IPS-NIHi11 (cell line): ENCODE measurements at places on chromosomes 16 and 17.

DNA sequence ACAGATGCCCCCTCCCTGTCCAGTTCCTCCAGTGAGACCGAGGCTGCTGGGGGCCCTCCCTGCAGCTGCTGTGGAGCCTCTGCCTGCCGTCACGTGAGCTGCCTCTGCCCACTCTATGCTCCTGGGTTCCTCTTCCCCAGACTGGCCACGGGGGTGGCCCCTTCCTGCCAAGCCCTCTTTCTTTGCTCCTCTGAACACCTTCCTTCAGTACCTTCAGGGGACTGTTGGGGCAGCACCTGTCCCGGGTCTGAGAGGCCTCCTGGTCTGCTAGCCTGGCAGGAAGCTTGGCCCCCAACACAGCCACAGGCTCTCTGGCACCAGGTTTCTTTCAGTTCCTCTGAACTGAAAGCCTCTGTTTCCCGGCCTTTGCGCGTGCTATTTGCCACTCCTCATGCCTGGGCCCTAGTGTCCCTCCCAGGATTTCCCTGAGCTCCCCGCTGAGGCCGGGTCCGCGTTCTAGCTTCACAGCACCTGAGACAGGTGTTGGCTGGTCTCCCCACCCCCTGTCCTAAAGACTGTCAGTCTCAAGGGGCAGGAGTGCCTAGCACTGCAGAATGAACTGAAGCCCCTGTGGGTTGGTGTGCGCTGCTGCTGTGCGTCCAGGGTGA lies 6.6 kb upstream of the ATP6V0C start:
- DNase-seq, result no peak

- DNase-seq, result no peak
These were observed 43.4 kb upstream of the ZC3H18 start for GRCh38 chr16:88526906-88527185.

GRCh38 chr16:2775131-2775716 lies 1.9 kb downstream of the ELOB start:
- no peak for DNase-seq

DNA sequence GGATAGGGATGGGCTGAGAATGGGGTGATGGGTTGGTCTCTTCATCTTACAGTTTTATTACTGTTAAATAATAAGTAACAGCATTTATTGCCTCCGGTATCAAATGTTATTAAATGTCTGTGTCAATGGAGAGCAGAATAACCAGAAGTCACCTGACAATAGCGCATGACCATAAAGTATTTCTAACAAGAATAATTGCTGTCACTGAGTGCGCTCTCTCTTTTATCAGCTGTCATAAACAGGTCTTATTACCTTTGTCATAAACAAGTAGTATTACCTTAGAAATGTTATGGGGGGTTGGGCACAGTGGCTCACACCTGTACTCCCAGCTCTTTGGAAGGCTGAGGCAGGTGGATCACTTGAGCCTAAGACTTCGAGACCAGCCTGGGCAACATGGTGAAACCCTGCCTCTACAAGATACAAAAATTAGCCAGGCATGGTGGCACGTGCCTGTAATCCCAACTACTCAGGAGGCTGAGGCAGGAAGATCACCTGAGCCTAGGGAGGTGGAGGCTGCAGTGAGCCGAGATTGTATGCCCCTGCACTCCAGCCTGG lies 120.6 kb downstream of the MAP2K6 start:
- DNase-seq, result no peak

- no peak for DNase-seq
These were observed 719.0 kb downstream of the KCNJ2 start for GRCh38 chr17:70888324-70888723.

- DNase-seq, result no peak
These were observed 490.5 kb upstream of the CA10 start for GRCh38 chr17:52648995-52649394.

DNA sequence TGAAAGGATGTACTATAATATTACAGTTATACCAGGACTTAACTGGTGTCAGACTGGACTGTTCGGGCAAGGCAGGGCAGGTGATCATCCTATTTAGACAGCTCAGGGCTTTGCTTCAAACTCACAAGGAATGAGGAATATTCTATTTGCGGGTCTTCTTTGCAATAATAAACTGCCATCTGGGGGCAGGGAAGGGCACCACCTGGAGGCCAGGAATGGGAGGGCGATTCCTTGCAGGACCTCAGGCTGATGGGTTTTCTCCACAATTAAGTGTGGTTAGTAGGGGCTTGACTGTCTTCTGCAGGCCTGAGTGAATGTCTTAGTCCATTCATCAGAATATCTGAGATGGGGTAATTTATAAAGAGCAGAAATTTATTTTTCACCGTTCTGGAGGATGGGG lies 424.1 kb downstream of the CA10 start:
- peak; percentile 30 for DNase-seq

DNA sequence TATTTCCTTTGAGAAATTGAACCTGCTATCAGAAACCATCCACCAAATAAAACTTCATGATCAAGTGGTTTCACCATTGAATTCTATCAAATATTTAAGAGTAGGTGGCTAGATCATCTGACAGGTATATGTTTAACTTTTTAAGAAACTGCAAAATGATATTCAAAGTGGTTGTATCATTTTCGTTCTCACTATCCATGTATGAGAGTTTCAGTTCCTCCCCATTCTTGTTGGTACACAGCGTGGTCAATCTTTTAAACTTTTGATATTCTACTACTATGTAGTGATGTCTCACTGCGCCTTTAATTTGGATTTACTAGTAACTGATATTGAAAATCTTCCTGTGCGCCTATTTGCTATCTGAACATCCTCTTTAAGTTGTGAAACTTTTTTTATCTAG lies 163.7 kb downstream of the CYB561 start:
- DNase-seq, result no peak

DNA sequence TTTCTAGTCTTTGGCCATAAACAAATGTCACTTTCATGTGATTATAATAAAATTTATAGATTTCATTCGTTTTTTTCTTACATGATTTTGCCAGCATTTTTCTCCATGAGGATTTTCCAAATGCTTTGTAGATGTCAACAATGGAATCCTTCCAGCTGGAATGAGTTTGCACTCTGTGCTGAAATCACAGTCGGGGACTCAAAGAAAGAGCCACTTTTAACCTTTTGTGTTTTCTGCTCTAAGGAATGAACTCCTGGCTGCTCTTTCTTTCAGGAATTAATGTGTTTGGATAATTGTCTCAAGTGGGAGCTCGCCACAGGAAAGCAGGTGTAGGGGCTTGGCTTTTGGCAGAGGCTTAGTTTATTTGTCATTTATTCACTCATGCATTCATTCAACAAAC lies 372.3 kb upstream of the SALL1 start:
- DNase-seq, result no peak

DNA sequence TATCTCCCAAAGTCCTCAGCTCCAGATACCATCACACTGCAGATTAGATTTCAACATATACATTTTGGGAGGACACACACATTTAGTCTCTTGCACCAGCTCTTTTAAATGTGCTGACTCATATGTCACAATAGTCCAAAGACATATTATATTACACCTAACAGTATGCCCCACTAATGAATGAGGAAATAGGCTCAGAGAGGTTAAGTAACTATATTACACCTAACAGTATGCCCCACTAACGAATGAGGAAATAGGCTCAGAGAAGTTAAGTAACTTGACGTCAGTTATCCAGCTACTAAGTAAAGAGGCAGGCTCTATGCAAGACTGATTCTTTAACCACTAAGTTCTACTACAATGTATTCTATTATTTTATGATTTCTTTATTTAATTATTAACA lies 9.7 kb downstream of the IRX6 start:
- no peak for DNase-seq

DNA sequence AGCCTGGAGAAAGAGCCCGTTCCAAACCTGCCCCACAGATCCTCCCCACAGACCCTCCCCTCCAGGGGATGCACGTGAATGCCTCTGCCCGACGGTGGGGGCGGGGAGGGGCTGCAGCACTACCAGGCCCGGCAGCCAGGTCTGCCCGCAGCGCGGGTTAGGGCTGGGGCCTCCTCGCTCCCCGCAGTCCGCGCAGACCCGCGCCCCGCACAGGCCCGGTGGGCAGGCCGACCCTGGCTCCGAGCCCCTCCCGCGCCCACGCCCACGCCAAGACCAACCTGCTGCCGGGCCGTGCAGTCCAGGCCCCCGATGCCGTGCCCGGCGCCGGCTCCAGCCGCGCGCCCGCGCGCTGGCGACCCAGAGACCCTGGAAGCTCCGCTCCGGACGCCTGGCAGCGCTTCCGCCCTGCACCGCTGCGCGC lies at the start of gene RPUSD1:
TSS of gene RPUSD1 (minus strand) at position 404 of the 421 bp plus-strand sequence. CDS start 644 bp downstream, outside the sequence.
- no peak for DNase-seq

GRCh38 chr17:31515267-31515666 lies 123.8 kb downstream of the RAB11FIP4 start:
- DNase-seq, result no peak

GRCh38 chr16:57592591-57593003 lies 35.8 kb upstream of the ADGRG1 start:
- DNase-seq, result peak; percentile 3

DNA sequence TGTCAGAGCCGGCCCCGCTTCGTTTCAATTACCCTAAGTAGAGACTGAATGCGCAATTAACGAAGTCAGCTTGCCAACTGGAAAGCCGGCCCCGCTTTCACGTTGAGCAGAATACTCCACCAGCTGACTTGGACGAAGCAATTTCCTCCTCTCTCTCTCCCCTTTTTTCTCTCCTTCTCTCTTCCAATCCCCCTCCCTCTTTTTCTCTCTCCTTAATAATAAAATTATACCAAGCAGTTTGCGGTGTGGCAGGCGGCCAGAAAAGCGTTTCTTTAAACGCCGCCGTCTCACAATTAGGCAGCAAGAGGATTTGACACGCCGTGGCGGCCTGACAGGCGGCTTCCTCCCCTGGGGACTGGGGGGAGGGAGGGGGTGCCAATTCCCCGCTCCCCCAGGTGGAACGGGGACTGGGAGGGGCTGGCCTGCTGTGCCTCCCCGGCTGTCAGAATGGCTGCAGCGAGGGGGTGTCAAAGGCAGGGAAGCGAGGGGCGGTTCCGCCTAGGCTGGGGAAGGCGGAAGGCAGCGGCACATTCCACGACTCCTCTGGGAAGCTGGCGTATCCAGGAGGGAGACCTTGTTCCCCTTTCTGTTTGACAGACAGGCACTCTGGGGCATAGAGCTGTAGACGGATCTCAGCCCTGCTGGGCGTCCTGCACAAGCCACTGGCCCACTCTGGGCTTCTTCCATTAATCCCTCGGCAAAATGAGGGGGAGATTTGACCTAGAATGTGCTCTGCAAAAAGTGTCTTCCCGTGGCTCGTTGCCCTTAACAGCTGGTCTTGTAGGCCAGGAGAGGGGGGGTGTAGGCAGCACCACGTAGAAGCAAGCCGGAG lies 52.7 kb downstream of the SREBF1 start:
- no peak for DNase-seq

GRCh38 chr17:39014044-39014794 lies 47.0 kb upstream of the FBXO47 start:
- DNase-seq, result no peak

- DNase-seq, result no peak
These were observed 270.1 kb downstream of the SOX9 start for GRCh38 chr17:72390675-72391508.

GRCh38 chr17:2421315-2422147 lies 20.7 kb upstream of the MNT start:
- DNase-seq, result no peak

- no peak for DNase-seq
These were observed 89.1 kb downstream of the NLK start for GRCh38 chr17:28131599-28131998.

DNA sequence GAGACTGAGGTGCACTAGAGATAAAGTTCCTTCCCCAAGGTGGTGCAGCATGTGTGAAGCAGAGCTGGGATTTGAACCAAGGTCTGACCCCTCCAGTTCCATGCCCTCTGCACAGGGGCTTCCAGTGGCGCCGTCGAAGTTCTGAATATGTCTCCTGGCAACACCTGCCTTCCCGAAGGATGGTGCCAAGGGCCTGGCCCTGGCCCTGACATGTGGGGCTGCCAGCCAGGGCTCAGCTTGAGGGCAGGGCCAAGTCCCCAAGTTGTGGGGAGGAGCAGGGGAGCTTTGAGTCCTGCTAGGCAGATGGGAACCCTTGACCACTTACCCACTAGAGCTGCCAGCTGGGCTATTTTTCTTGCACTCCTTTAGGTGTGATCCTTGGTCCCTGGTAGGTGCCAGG lies 56.4 kb downstream of the NKD1 start:
- no peak for DNase-seq

DNA sequence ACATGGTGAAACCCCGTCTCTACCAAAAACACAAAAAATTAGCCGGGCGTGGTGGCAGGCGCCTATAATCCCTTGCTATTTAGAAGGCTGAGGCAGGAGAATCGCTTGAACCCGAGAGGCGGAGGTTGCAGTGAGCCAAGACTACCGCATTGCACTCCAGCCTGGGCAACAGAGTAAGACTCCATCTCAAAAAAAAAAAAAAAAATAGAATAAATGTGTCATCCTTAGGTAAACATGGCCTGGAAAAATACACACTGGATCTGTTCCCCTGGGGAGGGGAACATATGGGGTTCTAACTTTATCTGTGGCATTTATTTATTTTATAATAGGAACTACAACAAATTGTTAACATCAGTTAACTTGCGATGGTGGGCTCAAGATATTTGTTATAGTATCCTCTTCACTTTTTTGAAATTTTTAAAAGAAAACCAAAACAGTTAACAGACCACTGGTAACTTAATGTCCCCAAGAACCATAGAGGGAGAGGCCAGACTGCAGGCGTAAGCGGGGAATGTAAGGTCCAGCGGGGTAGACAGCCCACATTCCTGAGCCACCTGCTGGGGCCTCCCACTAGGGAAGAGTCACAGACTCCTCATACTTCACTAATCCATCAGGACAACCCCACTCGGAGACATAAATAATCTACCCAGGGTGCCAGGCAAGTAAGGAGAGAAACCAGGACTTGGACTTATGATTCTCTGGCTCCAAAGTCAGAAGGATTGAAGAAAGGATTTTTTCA lies 12.5 kb upstream of the TXNDC11 start:
- no peak for DNase-seq

- DNase-seq, result no peak
These were observed 14.4 kb upstream of the CBX8 start for GRCh38 chr17:79811011-79811867.

DNA sequence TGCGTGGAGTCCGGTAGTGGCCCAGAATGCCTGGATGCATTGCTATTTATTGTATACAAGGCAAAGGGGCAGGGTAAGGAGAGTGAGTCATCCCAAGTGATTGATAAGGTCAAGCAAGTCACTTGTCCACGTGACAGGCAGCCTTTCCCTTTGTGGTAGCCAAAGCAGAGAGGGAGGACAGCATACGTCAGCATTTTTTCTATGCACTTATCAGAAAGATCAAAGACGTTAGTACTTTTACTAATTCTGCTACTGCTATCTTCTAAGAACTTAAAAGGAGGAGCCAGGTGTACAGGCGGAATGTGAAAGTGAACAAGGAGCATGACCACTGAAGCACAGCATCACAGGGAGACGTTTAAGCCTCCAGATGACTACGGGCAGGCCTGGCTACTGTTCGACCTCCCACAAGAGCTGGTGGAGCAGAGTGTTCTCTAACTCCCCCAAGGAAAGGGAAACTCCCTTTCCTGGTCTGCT lies 47.9 kb upstream of the ARL4D start:
- DNase-seq, result no peak

- no peak for DNase-seq
These were observed 386.5 kb downstream of the SLC39A11 start for GRCh38 chr17:72705905-72706395.

DNA sequence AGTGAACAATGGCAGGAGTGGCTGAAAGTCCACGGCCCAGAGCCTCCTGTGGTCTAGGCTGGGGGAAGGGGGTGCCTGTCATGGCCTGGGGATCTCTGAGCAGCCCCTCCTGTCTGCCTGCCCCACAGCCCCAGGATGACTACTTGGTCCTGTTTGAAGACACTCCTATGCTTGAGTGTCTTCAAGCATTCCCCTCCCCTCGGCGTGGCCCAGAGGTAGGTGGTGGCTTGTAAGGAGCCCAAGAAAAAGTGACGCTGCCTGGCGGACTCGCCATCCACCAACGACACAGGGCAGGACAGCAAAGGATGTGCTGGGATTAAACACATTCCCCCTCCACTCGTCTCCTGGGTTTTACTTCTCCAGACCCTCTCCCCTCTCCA lies 5.7 kb downstream of the SULT1A1 start:
- no peak for DNase-seq
